Thyroid gland (tissue), 4 donors: ENCODE measurements at places on chromosomes 1 and 21. TPM values are rescaled to one million over a fixed set of nuclear protein-coding genes. Genes with fewer than 3 reads are reported as not detected.

GRCh38 chr1:94045465-94046056 is 75.4 kb downstream of the ABCA4 start:
- no peaks in the 10 kb centered on the region for H3K27me3 ChIP-seq
- peak; percentile 97 for DNase-seq
- H3K27ac ChIP-seq = peak overlapping the region; percentile 84
- peaks cover 14% of the 10 kb centered on the region for H3K4me1 ChIP-seq

GRCh38 chr21:46284733-46285132 is 678 bp downstream of the MCM3AP start:
- H3K27ac ChIP-seq = no peak overlapping the region
- no peak overlapping the region for H3K4me3 ChIP-seq

DNA sequence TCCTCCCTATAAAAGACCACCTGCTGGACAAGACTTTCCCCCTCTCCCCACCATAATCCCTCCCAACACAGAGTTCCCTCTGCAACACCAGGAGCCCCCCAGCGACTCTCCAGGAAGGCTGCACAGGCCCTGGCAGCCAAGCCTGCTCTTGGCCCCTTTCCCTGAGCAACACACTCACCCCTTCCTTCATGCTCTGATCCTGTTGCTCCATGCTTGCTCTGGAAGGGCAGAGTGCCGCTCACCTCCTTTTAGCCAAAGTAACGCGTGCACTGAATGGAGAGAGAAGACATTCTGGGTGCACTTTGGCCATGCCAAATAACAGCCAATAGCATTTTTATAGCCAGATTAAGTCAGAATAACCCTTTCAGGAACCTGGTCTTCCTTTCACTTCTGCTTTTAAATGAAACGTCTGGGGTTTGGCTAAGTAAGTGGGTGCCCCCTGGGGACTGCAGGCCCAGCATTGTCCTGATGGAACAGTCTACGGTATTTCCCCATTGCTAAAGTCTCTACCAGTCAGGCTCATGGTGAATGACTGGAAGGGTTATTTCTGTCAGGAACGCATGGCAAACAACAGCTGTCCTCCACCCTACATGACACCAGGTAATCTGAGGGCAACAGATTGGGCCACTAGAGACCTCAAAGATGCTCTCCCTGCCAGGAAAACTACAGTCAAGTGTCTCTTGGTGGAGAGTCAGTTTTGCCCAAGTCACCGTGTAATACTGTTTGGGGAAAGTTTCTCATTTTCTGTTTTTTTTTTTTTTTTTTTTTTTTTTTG is at the start of gene SLC2A5:
Gene SLC2A5 (minus strand): TSS at position 310 of the 775 bp plus-strand sequence. CDS start 99 bp downstream, at position 211.
- H3K27me3 ChIP-seq = no peaks in the 10 kb centered on the region
- no peak within 1 kb of the TSS for H3K27ac ChIP-seq
- H3K4me3 ChIP-seq = no peak within 1 kb of the TSS
- H3K36me3 ChIP-seq = no peaks in the 10 kb centered on the region

The REG4 gene
- not detected for total RNA-seq

The CD1C gene
- not detected for total RNA-seq

The PTPRC gene
- total RNA-seq = 19.2 TPM
